ENCODE measurements at places on chromosomes 6 and 20.

DNA sequence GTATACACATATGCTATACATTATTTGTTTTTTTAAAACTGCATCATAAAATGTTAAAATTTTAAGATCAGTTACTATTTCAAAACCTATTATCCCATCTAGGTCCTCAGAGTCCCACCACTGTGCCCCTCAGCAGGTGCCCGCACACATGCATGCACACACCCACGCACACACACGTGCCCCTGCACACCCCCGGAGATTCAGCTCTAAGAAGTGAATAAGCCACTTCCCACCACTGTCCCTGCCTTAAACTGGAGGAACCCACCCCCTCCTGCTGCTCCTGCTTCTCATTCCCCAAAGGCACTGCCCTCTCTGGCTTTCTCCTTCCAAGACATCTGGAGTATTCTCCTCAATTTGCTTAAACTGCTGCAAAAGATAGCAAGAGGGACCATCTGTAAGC is 5.4 kb upstream of the FAM210B start:
- no peak for DNase-seq

DNA sequence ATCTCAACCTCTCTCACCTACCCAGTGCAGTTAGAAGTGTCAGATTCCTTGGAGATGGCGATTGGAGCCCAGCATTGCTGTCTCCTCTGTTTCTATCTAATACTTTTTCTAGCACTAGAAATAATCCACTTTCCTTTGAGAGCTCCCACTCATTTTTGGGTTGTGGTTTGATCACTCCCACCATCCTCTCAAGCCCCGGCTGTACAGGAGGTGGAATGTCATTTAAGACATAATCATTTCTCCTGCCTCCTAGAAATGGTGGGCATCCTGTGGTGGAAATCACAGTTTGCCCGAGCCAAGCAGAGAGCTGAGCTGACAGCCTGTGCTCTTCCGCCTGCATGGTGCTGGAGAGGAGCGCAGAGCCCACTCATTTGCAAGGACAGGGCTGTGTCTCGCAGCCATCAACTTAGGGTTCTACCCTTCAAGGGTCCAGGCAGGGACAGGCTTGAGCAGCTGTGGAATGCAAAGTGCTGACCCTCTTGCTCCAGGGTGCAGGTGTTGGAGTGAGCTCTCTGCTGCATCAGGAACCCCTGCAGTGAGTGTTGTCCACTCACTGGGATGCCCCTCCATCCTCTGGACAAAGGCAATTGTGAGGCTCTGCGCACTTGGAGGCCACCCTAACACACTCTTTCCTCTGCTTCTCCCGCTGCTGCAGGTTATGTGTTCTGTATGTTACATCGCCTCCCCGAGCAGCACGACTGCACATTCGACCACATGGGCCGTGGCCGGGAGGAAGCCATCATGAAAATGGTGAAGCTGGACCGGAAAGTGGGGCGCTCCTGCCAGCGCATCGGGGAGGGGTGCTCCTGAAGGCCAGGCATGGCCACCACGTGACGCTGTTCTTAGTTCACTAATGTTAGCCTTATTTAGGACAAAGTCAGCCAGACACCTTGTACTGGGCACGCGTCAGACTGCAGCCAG is 332.3 kb downstream of the ZFAND3 start:
- no peak for DNase-seq

DNA sequence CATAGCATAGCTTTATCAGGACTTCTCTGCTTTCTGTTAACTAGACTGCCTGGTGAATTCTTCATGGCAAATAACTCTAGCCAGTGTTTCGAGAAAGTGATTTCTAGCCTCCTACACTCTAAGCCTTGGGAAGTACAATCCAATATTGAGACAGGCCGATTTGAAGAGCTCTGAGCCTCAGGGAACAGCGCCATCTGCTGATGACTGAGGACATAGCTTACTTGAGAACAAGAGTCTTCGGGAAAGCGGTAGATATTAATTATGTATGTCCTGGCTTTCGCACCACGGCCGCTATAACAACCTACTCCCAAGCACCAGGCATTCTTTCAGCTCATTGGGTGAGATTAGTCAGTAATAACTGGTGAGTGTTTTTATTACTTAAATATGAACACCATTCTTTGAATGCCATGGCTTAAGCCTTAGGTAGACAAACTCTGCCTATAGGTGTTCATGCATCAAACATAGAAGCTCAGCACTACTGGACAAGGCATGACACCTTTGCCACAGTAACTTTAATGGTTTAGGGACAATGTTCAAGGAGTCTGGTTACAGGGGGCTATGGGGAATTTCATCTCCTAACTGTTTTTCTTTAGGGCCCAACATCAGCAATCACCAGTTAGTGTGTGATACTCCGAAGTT is 518.6 kb downstream of the BMP2 start:
- peak; percentile 84 for DNase-seq

DNA sequence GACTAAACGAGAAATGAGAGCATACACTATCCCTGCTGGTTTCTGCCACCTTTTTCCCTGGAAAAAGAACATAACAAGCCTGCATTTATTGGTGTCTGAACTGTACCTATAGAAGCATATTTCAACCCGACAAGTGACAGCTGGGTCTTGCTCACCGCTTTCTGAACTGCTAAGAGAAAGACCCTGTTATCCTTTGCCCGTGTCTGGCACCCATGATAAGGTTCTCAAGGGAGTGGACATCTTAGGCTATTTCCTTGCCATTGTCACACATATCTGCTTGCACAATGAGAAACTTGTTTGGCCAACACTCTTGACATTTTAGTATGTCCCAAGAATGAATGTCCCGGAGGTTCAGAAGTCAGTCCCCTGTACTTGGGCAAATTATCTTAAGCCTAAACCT is 19.3 kb downstream of the RIPOR2 start:
- DNase-seq = no peak
